ENCODE measurements at places on chromosomes 7 and 10.

- peak; percentile 80 for DNase-seq
These were observed 11.4 kb downstream of the SERPINE1 start for GRCh38 chr7:101138213-101138870.

DNA sequence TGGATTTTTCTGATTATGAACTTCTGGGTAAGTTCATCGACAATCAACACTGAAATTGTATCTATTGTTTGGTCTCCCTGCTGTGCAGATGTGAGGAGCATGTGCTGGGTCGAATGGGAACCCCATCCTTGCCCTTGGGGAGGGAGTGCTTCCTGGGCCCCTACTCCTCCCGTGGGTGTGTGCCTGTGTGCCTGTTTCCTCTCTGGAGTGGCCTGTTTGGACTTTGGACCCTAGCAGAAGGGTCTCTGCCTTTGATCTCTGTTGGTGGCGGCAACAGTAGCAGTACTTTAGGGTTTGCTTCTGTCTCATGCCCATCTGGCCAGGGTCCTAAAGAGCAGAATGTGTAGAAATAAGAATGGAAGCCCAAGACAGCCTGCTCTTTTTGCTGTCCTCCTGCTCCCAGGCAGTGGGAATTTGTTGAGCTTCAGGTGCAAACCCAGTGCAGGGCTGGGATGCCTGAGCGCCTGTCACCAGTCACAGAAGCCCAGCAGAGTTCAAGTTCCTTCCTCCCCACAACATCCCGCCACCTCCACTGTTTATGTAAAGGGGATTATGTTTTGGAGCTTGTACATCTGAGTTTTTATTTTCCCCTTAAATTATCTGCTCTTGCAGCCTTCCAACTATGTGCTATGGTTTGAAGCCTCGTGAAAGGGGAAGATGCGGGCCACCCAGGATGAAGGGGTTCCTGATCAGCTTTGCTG, 1.5 kb upstream of the TACR2 start:
- DNase-seq: no peak

- DNase-seq: no peak
These were observed 10.9 kb downstream of the OGDH start for GRCh38 chr7:44617225-44617890.

GRCh38 chr10:133565441-133566294, at the start of gene SYCE1:
SYCE1 (minus strand) TSS chr10:133565583; CDS start chr10:133565529, 54 bp downstream.
- no peak for DNase-seq

DNA sequence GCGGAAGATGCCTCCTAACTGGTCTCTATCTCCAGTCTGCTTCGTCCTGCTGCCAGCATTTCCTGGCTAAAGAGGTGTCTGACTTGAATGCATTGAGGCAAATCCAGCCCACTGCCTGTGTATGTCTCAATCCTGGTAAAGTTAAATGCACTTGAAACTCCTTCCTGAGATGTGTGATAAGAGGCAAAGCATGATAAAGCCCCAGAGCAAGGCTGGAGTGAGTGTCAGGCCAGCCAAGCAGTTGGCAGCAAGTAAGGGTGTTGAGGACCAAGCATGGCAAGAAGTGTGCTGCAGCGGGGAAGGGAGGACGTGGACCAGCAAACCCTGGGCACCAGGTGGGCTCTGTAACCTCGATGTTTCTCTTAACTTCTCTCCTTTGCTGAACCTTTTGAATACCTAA, 29.1 kb downstream of the LRRC18 start:
- no peak for DNase-seq

GRCh38 chr7:72493850-72494661, 81.9 kb upstream of the CALN1 start:
- peak; percentile 35 for DNase-seq

DNA sequence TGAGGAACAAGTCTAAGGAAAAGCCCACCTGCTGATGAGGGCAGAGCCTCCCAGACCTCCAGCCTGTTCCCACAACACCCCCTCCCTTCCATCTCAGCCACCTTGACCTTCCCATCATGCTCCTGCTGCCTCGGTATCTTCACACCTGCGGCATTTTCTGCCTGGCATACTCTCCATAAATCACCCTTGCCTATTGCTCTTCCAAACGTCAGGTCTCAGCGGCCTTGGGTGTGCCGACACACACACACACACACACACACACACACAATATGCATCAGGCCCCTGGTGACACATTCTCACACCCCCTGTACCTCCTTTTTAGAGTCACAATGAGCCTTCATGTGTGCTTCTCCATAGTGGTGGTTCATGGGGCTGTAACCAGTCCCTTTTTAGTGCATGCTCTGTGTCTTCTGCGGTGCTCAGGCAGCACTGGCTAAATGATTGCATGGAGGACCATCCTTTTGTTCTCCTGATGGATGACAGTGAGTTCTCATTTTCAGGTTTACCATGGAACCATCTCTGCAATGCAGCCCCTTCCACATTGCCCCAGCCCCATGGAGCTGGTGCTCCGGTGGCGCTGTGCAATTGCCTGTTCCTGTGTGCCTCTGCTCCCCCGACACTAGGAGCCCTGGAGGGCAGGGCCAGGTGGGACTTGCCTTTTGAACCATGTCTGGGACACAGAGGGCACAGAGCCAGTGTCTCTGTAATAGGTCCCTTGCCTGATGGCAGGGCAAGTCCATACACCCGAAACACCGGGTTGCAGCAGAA, 4.5 kb downstream of the ADIRF start:
- no peak for DNase-seq

- no peak for DNase-seq
These were observed 15.0 kb upstream of the ZNF467 start for GRCh38 chr7:149788300-149788851.

- DNase-seq: no peak
These were observed 141.5 kb upstream of the NPVF start for GRCh38 chr7:25369786-25370185.

GRCh38 chr10:79445977-79446757, 743 bp upstream of the ZCCHC24 start:
- peak; percentile 21 for DNase-seq

- no peak for DNase-seq
These were observed 148.0 kb upstream of the ANK3 start for GRCh38 chr10:60537697-60538096.

DNA sequence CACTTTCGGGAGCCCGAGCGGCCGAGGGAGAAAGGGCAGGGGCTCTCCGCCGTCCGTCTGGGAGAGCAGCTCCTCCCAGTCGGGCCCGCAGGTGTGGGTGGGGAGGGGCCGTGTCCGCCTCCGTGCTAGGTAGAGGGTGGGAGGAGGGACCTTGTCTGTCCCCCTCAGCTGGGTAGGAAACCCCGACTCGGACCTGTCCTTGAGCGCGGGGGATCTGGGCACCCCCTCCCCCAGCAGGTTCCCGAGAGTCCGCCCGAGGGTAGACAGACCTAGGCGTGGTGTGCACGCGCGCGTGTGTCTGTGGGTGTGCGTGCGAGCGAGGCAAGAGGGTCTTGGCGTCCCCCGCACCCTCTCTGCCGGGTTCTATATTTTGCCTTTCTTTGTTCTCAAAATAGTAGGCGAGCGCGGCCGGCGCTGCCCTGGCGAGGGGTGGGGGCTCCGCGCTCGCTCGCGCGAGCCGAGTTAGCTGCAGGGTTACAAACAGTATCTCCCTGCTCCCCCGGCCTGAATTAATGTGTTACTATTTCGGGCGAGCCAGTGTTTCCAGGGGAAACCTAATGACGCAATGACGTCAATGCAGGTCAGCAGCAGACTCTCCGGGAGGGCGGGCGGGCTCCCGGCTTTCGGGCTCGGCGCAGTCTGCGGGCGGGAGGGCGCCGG, 73.9 kb upstream of the LEP start:
- DNase-seq: no peak

GRCh38 chr10:35259769-35260397, 76.4 kb upstream of the CCNY start:
- no peak for DNase-seq

DNA sequence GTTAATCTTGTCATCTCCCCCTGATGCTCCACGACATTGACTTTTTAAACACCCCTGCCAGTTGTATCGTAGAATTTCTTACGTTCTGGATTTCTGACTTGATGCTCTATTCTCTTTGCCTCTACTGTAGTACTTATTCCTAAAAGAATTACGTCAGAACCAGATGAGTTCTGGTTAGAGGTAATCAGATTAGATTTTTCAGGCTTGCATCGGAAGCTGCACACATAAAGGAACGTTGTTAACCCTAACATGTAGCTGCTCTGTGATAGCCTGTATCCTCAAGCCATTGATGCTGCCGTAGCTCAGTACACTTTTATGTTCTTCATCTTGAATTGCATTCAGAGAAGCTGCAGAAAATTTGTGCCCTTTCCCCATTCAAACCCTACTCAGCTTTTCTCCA, 26.3 kb upstream of the TMEM236 start:
- no peak for DNase-seq

DNA sequence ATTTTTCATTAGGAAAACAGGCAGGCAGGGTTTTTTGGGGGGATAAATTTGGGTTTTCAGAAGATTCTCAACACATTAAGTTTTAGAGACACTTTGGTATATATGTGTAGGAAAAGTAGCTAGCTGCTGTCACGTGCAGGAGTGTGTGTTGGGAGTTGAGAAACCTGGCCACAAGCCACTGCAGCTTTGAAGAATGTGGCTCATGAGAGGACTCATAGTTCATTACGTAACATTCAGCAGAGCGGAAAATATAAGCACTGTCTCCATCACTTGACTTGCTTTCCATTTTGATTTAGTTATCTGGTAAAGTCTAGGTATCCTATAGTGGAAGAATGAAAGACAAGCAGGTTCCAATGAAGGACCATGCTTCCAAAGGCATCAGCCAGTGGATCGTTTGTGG, 31.2 kb downstream of the SMNDC1 start:
- DNase-seq: peak; percentile 43

DNA sequence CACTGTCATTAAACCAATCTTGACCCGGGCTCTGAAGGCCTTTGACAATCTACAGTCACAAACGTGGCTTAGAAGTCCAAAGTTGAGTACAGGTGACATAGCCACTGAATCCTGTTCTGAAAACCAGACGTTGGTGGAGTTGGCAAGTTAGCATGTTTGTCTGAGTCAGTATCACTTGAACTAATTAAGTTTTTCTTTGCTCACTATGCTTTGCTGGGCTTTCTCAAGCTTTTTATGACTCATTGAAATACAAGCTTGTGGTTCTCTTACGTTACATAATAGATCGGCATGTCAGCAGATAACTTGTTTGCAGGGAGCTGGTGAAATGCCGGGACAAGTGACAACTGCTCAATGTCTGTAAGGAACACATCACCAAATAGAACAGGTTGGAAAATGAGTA, 53.8 kb downstream of the ARL5B start:
- no peak for DNase-seq

DNA sequence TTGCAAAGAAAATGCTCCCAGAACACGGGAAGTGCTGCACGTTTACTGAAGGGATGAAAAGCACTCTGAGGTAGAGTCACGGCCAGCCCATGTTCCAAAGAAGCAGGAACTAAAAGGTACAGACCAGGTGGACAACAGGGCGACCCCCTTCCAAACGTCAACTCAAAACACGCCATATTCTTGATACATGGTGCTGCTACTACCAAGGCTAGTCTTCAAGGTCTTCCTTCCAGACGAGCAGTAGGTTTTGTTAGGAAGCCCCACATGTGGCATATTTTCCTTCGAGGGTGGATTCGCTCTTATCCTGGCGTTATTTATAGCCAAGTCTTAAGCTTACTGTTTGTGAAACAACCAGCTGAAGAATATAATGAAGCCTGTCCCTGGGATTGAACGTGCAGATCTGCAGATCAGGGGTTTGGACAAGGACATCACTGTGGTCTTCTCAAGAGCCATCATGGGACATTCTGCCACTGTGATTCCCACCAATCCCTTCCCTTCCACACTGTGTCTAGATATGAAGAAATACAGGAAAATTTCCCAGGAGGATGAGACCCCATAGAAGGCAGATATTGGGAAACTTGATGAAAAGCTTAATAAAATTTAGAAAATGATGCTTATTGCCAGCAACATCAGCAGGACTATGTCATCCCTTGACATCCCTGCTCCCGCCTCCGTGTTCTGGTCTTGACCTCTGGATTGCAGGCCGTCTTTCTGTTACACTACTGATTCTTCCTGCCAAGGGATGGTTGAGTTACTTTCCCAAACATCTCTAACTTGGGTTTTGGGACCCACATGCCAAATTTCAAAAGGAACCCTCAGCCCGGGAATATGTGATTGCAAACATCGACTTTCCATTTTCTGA, 734.4 kb downstream of the PARD3 start:
- no peak for DNase-seq

GRCh38 chr7:14432924-14433323, 443.5 kb upstream of the ETV1 start:
- no peak for DNase-seq

DNA sequence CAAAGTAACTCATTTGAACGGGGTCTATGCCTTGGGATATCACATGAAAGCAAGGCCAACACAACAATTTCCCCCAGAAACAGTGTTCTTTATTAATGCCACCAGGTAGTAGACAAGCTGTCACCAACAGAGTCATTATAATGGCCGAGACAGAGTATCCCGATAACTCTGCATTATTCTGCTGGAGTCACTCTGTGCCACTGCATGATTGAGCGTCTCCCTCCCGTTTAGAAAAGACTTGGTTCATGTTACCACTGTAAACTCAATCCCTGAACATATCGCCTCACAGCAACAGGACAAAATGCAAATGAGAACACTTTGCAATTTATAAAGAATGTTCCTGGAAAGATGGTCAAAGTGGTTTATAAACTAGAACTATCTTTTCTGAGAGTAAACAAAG, 932.5 kb downstream of the GATA3 start:
- DNase-seq: no peak

- no peak for DNase-seq
These were observed 12.1 kb upstream of the MRPS17 start for GRCh38 chr7:55939514-55940123.

- DNase-seq: no peak
These were observed 101.8 kb upstream of the MKLN1 start for GRCh38 chr7:131225619-131226513.

- no peak for DNase-seq
These were observed 60.6 kb downstream of the C1GALT1 start for GRCh38 chr7:7242899-7243298.

- DNase-seq: no peak
These were observed 1166.7 kb upstream of the C7orf33 start for GRCh38 chr7:147423875-147424274.

DNA sequence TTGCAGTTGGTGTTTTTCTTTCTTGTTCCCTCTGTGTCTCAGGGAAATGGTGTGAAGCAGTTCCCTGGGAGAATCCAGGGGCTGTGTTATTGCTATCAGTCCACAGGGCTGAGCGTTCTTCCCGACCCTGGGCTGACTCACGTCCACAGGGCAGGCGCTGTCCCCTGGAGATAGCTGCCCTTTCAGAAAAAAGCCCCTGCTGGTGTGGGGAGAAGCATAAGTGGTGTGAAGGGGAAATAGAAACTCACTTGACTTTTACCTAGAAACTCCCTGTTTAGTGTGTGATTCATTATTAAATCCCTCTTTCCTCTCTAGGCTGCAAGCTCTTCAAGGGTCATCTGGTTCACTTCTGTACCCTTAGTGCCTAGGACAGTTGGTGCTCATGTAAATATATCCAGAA, 63.3 kb upstream of the SMNDC1 start:
- DNase-seq: no peak

- DNase-seq: no peak
These were observed 192.0 kb downstream of the ADAM12 start for GRCh38 chr10:126196281-126196680.

- DNase-seq: no peak
These were observed 179.2 kb upstream of the BET1 start for GRCh38 chr7:94183289-94183749.

Data from CD4-positive, alpha-beta T cell treated with Interferon alpha-2 for 1 hour (primary cell).